Stimulated activated CD4-positive, alpha-beta T cell treated with anti-CD3 and anti-CD28 coated beads, Interleukin-1b, Interleukin-23, amount 100 ng/mL, for 48 hours (primary cell): ENCODE measurements at places on chromosomes 7 and 10.

DNA sequence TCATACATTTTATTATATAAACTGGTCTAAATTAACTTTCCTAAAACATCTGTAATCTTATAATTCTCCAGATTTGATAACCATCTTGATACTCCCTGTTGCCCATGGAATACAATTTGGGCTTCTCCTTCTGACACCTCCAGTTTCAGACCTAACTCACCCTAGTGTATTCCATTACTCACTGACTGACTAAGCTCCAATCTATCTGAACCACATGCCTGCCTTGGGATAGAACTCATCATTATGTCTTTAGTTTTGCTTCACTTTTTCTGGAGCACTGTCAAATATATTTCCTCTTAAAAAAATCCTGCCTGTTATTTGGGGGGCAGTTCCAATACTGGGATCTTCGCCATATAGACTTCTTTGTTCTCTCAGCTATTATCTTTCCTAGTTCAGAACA, 4.9 kb upstream of the FOXP2 start:
- DNase-seq, result no peak

GRCh38 chr7:100247152-100247757, 27.5 kb downstream of the PVRIG start:
- no peak for DNase-seq

DNA sequence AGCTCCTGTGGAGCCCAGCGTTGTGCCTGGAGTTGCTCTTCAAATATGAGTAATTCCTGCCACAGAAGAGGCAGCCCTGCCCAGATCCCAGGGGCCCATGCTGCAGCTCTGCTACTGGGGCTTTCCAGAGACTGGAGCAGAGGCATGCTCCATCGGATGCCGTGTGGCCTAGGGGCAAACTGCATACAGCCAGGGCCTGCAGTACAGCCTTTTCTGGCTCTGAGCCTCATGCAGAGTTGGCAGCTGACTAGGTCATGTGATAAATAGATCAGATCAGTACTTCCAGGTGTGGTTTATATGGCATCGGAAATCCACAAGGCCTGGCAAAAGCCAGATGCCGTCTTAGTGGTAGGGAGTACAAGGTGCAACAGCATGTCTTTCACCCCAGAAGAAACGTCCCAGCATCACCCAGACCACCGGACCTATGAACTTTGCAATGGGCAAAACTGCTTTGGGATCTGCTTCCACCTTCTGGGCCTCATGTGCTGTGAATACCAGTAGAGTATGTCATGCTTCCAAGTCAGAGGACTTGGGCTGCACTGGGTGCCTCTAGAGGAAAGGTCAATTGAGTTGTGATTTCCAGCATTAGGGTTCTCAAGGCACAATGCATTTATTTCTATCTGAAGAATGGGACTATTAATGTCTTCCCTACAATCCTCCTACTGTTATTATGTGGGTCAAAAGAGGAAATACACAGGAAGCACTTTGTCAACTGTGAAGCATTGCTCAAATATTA, 250.7 kb upstream of the ZNF32 start:
- no peak for DNase-seq

DNA sequence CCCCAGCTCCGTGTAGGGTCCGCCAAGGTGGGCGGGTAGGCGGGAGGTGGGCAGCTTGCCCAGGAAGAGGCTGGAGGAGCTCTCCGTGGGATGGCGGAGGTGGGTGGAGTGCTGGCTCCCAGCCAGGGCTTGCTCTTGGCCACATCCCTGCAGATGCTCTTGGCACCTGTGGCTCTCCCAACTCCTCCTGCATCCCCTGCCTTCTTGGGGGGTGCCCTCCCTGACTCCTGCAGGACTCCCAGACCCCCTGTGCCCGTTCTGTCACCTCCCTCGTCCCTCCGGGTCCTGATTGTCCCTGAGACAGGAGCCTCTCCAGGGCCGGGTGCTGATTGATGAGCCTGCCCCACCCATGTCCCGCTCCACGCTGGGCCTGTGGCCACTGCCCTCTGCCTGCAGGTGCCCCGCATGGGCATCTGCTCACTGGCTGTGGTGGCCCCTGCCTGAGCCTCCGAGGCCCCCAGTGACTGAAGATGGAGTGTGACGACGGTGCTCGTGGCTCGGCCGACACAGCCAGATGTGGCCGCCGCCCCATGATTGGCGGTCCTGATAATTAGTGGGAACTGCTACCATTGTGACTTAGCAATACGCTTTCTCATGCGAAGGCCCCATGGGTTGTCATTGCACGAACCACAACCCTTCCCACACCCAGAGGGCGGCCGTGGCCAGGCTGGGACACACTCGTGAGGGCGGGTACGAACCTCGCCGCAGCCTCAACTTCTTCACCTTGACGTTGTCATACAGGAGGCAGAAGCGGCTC, 23.6 kb downstream of the CFAP46 start:
- no peak for DNase-seq

DNA sequence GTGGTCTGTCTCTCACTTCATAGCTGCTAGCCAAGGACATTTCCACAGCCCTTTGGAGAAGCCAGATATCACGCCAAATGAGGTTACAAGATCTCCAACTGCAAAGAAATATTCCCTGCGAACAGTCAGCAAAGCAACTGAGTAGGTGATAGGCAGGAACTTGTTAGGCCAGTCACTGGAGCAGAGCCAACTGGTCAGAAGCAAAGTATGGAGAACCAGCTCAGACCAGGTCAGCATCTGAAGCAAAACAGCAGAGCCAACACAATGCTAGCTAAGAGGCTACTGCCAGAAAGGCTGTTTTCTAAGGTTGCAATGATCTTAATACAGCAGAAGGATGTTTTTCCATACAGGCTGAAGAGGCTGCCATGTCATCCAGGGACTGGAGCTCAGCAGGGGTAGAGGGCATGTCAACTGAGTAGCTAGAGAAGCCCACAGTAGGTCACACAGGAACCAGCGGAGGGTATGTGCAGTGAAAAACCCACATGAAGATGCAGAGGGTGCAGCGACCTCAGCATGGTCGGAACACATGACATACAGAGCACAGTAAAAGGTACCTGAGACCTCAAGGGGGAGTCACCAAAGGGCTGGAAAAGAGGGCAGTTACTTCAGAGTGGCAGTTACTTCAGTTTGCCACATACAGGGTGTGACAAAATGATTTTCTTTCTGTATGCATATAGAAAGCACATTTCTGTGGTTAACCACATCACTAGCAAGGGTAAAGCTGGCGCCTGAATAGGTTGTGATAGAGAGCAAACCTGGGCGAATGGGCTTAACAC, 8.9 kb downstream of the SEC31B start:
- peak; percentile 81 for DNase-seq

GRCh38 chr10:95422233-95422632, 131.4 kb upstream of the PDLIM1 start:
- no peak for DNase-seq
